ENCODE measurements at places on chromosomes 5 and 9.

GRCh38 chr5:83494087-83494620, 22.6 kb downstream of the VCAN start:
- no peak for DNase-seq

DNA sequence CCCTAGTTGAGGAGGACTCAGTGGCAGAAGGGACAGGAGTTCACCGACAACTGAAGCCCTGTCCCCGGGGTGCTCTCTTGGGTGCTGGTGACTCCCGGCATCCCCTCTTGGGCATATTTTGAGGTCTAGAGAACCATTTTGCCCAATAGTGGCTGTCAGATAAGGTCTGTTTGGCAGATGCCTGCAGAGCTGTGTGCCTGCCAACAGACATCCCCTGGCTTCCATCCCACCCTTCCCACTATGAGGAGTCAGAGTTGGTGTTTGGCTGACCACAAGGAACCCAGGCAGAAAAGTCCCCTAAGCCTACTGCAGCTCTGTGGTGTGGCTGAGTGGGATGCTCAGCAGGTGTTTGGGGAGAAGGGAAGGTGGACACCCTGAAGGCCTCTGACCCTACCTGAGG, 207.0 kb downstream of the AUH start:
- DNase-seq, result no peak

DNA sequence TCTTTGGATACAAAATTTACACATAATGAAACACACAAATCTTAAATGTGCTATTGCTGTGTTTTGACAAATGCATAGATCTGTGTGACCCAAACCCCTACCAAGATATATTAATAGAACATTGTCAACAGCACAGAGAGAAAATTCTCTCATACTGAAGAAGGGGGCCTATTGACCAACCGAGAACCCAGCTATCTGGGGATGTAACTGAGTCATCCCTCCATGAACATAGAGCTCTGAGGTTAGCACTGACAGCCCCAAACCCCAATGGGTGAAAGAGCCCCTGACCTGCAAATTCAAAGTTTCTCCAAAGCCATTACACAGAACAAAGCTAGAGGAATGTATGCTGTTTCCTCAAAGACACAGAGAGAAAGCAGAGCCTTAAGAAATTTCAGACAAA, 180.8 kb downstream of the PAX5 start:
- DNase-seq, result no peak

GRCh38 chr5:150270541-150271295, 18.9 kb downstream of the CAMK2A start:
- no peak for DNase-seq

GRCh38 chr5:21263361-21263760, 1275.4 kb upstream of the CDH18 start:
- DNase-seq, result no peak

GRCh38 chr5:59385700-59386099, 507.8 kb downstream of the PDE4D start:
- DNase-seq, result no peak

- no peak for DNase-seq
Measured at GRCh38 chr5:59673438-59674058, 220.0 kb downstream of the PDE4D start.

GRCh38 chr9:75170898-75171360, 82.6 kb downstream of the OSTF1 start:
- no peak for DNase-seq

DNA sequence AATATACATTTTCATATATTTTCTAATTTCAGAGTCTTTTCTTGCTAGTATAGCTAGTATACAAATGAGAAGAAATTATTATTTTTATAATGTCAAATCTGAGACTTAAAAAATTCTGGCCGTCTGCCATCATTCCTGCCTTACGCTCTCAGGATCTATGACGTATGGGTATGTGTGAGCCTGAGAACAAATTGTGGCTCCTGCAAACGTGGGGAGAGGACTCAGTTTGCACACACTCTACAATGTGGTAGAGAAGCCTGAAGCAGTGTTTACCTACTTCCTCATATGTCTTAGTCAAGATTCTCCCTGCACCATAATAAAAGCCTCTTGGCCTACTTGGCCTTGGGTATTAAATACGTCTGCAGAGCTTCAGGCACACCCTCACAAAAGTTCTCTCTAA, 825.4 kb downstream of the SEMA5A start:
- no peak for DNase-seq

GRCh38 chr5:137095597-137095996, 403.5 kb downstream of the SPOCK1 start:
- DNase-seq, result no peak

GRCh38 chr5:35741126-35741716, 115.5 kb upstream of the IL7R start:
- DNase-seq, result no peak

DNA sequence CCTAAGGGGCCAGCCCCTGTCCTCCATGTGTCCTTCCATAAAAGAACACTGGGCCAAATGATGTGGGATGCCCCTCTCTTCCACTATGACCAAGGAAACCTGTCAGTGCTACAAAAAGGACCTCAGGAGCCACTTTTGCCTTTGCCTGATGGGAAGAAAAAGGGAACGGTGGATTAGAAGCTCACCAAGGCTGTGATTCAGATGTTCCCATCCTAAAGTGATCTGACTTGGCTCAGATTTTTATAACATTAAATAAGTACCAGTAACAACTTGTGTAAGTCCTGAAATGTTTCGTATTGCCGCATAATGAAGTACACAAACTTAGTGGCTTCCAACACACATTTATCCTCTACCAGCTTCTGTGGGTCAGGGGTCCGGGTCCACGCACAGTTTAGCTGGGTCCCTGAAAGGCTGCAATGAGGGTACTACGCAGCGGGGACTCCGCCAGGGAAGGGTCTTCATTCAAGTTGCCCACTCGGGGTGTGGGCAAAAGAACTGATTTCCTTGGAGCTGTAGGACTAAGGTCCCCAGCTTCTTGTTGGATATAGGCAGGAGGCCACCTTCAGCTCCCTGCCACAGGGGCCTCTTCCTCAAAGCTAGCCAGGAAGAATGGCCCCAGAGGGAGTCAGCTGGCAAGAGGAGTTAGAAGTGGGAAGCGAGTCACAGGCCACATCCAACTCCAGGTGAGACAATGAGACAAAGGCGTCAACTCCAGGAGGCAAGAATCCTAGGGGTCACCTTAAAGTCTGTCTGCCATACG, 60.4 kb downstream of the RAPGEF1 start:
- no peak for DNase-seq

GRCh38 chr5:96629774-96630173, 32.4 kb upstream of the CAST start:
- DNase-seq, result no peak

DNA sequence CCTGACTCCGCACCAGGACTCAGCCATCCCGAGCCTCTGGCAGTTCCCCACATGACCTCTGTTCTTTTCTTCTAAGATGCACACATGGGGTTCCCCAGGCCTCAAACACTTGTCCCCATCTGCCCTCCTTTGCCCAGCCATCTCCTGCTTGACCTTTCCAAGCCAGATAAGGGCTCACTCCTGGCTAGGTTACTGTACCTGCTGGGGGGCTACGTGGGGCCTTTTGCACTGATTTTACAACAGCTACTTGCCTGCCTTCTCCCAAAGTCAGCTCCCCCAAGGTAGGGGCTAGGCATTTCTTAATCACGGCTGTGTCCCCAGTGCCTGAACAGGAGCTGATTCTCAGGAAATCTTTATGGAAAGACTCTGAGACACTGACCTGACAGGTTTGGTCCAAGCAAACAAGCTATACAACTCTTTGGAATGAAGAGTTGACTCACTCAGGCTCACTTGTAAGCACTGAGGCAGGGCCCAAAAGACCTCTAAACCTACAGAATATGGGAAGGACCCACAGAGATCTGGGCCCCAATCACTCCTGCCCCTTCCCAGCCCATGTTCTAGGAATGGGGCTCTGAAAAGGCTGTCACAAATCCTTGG, 2.5 kb downstream of the MACROH2A1 start:
- no peak for DNase-seq

- peak; percentile 57 for DNase-seq
Measured at GRCh38 chr5:102754767-102755431, at the start of gene PAM. PAM (plus strand) TSS chr5:102755305; CDS start chr5:102866196, 110,891 bp downstream.

DNA sequence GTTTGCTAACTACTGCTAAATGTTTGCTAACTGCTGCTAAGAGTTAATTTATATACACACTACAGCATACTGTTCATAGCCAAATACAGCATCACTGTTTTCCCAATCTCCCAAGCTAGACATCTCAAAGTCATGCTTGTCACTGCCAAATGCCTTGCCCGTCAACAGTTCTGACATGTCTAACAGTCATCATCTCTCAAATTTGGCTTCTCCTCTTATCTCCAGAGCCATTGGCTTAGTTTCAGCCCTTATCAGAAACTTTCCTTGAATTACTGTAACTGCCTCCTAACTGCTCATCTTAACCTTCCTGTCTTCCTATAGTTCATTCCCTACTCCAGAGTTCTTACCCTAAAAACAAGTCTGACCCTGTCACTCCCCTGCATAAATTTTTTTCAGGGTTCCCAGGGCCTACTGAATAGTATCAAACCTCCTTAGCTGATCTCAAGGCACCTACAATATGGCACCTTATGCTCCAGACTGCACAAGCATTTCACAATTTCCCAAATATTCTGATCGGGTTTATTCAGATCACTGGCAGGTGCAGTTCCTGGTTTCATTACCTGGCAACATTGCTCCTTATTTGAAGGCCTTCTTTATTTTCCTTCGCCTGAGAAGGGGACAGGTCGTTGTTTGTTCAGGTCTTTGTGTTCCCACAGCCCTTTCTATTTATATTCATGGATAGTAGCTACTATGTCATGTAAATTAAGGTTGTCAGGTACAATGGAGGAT, 55.9 kb upstream of the ANKRD55 start:
- no peak for DNase-seq

DNA sequence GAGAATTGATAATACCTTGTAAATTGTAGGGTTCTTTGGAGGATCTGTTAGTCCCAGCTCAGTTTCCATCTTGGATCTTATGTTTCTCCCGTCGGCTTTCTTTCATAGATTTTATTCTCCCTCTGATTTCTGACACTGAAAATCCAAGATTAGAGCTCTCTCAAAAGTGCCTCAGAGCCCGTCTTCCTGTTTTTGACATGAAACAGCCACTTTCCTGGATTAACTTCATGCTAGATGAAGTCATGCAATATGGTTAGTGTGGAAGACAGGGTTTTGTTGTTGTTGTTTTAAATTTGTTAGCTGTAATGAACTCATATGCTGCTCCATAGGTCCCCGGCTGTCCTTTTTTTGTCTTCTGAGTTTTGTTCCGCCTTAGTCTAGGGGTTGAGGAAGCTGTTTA, 51.6 kb upstream of the ZFR start:
- DNase-seq, result no peak

DNA sequence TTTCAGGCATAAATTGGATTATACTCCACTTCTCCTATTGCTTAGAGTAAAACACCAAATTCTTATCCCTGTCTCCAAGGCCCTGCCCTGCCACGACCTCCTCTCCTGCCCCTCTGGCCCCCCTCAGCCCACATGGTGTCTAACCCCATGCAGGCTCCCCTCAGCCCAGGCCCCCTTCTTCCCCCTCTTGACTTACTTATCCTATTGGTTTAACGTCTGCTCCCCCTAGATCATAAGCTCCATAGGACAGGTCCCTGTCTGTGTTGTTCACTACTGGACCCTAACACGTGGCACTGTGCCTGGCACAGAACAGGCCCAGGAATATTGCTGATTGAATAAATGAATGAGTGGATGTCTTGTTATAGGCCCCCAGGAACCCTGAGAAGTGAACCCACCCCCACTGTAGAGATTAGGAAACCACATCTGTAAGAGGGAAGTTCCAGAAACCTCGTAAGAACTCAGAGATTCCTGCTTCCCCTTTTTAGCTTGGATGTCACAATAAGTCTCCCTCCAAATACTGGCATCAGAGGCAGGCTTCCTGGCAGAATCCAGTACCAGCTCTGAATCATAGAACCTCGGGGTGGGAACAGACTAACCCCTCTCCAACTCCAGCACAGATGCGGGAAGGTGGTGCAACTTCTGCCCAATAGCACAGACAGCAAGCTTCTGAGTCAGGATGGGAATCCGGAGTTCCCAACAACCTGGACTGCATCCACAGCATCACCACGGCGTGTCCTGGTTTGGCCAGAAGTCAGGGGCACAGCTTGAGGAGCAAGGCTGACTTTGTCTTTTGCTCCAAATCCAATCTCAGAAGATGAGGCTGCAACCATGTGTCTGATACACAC, 31.5 kb downstream of the HRH2 start:
- DNase-seq, result no peak

GRCh38 chr9:115591584-115591984, 473.6 kb upstream of the TNC start:
- DNase-seq, result no peak

- DNase-seq, result no peak
Measured at GRCh38 chr5:27854243-27854852, 816.0 kb upstream of the CDH9 start.

DNA sequence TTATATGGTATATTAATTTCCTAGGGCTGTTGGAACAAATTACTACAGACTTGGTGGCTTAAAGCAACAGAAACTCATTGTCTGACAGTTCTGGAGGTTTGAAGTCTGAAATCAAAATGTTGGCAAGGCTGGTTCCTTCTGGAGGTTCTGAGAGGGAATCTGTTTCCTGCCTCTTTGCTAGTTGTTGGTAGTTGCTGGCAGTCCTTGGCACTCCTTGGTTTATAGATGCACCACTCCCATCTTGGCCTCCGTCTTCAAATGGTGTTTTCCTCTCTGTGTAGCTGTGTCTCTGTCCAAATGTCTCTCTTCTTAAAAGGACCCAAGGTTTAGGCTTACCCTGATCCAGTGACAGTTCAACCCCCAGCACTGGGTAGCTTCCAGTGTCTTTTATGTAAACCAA, 17.5 kb downstream of the MELK start:
- no peak for DNase-seq

- DNase-seq, result no peak
Measured at GRCh38 chr5:132378580-132378979, 9.1 kb downstream of the SLC22A5 start.

GRCh38 chr5:7690557-7690956, 160.4 kb downstream of the CFAP90 start:
- DNase-seq, result no peak

GRCh38 chr9:129338724-129339430, 160.8 kb upstream of the IER5L start:
- DNase-seq, result no peak

DNA sequence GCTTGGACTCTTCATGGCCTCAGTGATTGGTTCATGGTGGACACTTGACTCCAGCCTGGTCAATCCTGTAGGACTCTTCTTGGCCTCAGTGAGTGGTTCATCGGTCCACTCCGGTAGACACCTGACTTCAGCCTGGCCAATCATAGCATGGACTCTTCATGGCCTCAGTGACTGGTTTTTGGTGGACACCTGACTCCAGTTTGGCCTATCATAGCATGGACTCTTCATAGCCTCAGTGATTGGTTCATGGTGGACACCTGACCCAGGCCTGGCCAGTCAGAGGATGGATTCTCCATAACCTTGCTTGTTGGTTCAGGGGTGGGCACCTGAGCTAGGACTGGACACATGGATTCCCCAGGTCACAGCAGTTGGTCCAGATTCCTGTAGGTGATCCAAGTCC, 106.0 kb upstream of the ERCC6L2 start:
- no peak for DNase-seq

- no peak for DNase-seq
Measured at GRCh38 chr5:115415143-115415491, 118.7 kb upstream of the CCDC112 start.

Measured in activated T-cell treated with anti-CD3 and anti-CD28 coated beads for 1 hour (primary cell).